Mammary epithelial cell (primary cell): ENCODE measurements at places on chromosomes 6 and 20. TPM values are rescaled to one million over a fixed set of nuclear protein-coding genes. Genes with fewer than 3 reads are reported as not detected.
A peak's percentile ranks its signal among the peaks of the same experiment; 100 is the strongest.

BPI gene
- not detected for total RNA-seq

TEAD3 gene
- total RNA-seq = 21.2 and 26.4 TPM in 2 replicates

ZMYND8 gene
- 50.2 and 59.6 TPM in 2 replicates for total RNA-seq

MMP24 gene
- 6.8 TPM for total RNA-seq

EPHA7 gene
- not detected for total RNA-seq

BNIP5 gene
- not detected for total RNA-seq

POLH gene
- 46.8 TPM for total RNA-seq

DNA sequence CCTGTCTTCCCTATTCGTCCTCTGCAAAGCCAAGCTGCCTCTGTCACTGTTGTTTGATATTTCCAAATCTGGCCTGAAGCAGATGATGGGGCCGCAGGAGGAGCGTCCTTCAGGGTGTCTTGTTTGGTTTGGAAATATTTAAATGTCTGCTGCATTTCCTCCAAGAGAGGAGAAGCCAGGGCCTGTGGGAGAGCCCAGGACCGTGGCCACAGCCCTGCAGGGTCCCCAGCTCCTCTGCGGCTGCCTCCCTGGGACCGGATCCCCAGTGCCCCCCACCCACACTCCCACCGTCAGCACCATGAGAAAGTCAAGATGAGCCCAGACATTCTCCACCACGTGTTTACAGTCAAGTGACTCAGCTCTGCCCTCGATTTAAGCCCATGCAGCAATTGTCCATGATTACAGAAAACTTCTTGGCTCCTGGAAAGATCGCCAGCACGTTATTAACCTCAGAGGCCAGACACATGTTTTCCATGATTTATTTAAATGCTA lies 18.2 kb downstream of the FOXF2 start:
- no peak for DNase-seq

GRCh38 chr6:41741625-41742490 lies 5.3 kb downstream of the PGC start:
- peak; percentile 17 for DNase-seq

DNA sequence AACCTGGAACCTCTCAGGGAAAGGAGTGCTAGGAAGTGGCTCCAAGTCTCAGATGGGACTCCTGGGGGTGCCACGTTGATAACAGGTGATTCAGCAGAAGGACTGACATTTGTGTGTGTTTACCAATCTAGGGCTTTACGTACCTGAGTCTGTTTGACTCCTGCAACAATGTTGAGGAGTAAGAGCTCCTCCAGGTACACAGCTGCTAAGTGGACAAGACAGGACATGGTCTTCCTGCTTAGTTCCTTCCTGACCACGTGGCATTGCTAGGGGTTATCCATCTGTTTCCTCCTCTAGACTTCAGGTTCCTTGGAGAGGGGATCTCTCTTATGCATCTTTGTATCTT lies 164.5 kb upstream of the SLC24A3 start:
- DNase-seq = no peak

- peak; percentile 71 for DNase-seq
Observed at GRCh38 chr6:225121-225721, 67.1 kb upstream of the DUSP22 start.

- no peak for DNase-seq
Observed at GRCh38 chr6:1518855-1519254, 90.9 kb upstream of the FOXC1 start.

DNA sequence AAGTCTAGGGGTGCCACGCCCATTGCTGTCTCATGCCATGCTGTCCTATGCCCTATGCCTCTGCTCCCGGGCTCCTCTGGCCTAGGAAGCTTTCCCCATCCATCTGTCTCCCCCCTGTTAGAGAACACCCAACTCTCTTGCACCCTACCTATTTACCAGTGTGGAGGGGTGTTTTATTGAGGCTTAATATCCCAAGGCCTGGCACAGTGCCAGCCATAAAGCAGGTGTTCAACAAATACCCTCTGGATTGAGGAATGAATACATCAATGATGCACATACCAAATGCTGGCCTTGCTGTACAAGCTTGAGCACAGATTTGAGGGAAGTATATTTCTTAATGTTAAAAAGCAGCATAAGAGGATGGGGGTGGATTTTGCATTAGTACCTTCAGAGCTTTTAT lies 38.3 kb downstream of the METTL24 start:
- no peak for DNase-seq

DNA sequence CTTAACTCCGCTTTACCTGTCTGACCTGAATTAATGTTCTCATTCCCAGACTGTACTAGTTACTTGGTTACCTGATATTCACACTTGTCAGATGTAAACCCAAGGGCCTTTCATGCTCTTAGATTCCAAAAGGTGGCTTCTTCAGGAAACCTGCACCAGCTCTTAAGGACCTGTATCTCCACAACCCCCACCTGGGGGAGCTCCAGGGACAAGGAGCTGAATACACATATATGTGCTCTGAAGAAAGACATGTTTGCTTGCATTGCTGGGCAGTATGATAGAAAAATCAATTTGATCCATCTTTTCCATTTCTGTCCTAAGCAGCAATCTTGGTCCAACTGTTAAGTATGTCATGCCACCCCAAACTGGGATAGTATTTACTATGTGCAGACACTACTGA lies 64.8 kb upstream of the POU3F2 start:
- peak; percentile 20 for DNase-seq

DNA sequence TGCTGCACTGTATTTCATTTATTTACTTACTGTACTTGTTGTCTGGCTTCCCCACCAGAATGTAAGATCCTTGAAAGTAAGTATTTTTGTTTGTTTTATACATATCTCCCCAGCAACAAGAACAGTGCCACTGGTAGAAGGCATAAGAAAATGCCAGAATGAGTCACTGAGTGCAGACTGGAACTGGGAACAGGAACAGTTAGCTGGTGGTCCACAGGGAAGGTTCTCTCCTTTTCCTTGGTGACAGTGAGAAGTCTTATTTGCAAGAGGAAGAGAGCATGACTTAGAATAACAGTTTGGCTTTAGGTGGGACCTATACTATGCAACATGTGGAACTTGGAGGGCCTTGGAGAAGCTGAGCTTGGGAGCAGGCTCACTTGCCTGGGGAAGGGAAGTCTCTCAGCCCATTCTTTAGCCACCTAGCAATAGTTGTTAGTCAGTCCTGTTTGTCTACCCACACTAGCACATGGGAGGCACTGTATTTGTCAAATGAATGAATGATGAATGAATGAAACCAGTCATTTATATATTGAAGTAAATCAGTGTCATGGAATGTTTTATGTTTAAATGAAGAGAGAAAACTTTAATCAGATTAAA lies 203.5 kb downstream of the KCNQ5 start:
- DNase-seq = peak; percentile 66

DNA sequence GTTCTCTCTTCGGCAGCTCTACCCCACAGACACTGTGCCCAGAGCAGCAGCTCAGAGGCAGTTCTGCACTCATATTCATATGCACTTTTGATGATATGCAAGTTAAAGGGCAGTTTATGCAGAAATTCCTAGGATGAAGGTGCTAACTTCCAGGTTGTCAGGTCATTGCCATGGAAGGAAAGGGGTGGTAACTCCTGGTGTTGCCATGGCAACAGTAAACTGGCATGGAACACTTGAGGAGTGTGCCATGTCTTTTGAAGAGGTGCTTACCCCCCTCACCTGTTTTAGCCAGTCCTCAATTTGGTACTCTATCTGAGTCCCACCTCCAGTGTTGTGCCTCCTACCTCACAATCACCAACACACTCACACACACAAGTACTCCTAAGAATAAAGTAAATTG lies 539.4 kb upstream of the BTBD3 start:
- no peak for DNase-seq

DNA sequence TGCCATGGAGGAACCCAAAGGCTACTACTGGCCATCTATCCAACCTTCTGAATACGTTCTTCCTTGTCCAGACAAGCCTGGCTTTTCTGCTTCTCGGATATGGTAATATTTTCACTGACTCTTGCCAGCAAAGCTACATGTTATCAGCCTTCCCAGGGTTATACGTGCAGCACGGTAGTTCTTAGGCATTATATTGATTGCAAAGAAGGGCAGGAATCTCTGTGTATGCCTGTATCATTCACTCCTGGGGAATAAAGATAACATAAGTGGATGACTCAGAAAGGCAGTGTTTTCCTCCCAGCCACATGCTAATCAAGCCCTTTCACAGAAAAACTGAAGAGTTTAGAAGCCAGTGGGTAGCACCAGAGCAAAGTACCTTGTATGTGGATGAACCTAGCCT lies 98.7 kb downstream of the ADGRG6 start:
- DNase-seq = no peak

DNA sequence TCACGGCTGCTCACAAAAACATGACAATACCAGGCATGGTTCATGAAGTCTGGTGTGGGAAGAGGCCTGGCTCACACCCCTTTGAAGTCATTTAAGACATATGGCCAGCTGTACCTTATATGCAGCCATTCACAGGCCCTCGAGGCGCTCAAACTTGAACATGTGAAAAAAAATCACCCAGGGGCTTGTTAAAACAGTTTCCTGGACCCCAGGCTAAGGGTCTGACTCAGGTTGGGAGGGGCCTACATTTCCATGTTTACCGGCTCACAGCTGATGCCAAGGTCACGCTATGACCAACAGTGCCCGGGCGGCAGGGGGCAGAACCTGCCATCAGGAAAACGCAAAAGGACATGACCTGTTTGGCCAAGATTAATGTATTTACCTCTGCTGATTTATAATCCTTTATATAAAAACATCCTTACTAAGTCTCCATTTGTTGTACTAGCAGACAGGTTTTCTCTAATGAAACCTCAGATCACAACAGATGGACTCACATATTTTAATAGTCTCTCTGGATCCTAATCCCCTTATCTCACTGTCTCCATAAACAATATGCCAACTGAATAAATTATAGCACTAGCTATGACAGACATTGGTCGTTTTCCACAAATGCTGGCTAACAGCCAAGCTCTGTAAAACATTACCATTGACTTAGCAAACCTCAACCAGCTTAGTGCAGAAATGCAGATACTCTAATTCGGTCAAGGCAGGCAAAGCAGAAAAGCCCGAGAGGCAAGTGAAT lies 19.9 kb downstream of the EZR start:
- DNase-seq = no peak
